ENCODE measurements at places on chromosomes 7 and 10. TPM values are rescaled to one million over a fixed set of nuclear protein-coding genes. Genes with fewer than 3 reads are reported as not detected.

- DNase-seq, result no peak
- H3K27ac ChIP-seq, result no peak overlapping the region
- no peaks in the 10 kb centered on the region for H3K36me3 ChIP-seq
- H3K27me3 ChIP-seq, result peaks cover 4% of the 10 kb centered on the region
- no peaks in the 10 kb centered on the region for H3K4me1 ChIP-seq
Measured at GRCh38 chr7:38312821-38313220, 39.4 kb upstream of the TARP start.

GRCh38 chr10:82310839-82311238 is 435.8 kb downstream of the NRG3 start:
- H3K4me3 ChIP-seq, result no peak overlapping the region
- no peak overlapping the region for H3K27ac ChIP-seq
- no peak for DNase-seq

Gene NPSR1
- not detected for total RNA-seq

GRCh38 chr7:46189255-46189790 is 268.3 kb upstream of the IGFBP3 start:
- no peaks in the 10 kb centered on the region for H3K36me3 ChIP-seq
- H3K27me3 ChIP-seq, result no peaks in the 10 kb centered on the region
- H3K4me1 ChIP-seq, result no peaks in the 10 kb centered on the region
- H3K27ac ChIP-seq, result no peak overlapping the region
- DNase-seq, result no peak

DNA sequence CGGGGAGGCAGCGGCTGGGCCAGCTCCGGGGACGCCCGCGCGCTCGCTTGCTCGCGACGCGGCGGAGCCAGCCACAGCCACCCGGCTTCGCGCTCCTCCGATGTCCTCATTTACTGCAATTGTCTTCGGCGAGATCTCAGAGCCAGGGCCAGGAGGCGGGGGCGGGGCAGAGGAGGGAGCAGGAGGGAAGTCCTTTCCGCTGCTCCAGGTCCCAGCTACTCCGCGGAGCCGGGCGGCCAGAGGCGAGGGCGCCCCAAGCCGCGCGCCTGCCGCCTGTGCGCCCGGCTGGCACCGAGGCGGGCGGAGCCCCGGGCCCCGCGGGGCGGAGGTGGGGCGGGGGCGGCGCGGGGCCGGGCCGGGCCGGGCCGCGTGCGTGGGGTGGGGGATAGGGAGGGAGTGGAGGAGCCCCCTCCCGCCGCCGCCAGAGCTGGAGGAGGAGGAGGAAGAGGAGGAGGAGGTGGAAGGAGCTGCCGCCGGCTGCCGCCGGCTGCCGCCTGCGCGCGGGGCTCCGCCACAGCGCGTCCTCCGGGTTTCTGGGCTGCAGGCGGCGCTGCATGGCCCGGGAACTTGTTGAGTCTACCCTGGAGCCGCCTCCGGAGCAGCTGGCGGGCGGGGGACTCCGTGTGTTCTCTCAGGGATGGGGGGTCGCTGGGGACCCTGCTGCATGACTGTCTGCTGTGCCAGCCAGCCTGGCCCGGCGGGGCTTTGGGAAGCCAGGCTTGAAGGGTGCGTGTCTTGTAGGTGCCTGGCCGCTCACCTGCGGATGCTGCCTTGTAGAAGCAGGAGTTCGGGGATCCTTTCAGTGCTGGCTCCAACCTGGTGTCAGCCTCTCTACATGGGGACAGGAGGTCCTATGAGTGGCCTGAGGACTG is at the start of gene INSYN2A:
Gene INSYN2A, minus strand, starts transcription at position 310 of the 872 bp plus-strand sequence. CDS start 20,196 bp downstream, outside the sequence.
- H3K27me3 ChIP-seq, result no peaks in the 10 kb centered on the region
- DNase-seq, result no peak
- no peak within 1 kb of the TSS for H3K27ac ChIP-seq
- H3K4me1 ChIP-seq, result peaks cover 12% of the 10 kb centered on the region
- H3K4me3 ChIP-seq, result peak within 1 kb of the TSS; percentile 72
